ENCODE measurements at places on chromosomes 16 and 17. TPM values are rescaled to one million over a fixed set of nuclear protein-coding genes. Genes with fewer than 3 reads are reported as not detected.

RHBDL3 gene
- total RNA-seq, result 51.1 TPM

GRCh38 chr17:74361230-74362068 is at the start of gene BTBD17:
TSS of gene BTBD17 (minus strand) at chr17:74361868. CDS start at chr17:74361819, 49 bp downstream.
- peak; percentile 88 for DNase-seq

DPEP3 gene
- total RNA-seq, result not detected

- DNase-seq, result no peak
These were observed 13.9 kb upstream of the GINS3 start for GRCh38 chr16:58378401-58378800.

C16orf96 gene
- total RNA-seq, result not detected

DNA sequence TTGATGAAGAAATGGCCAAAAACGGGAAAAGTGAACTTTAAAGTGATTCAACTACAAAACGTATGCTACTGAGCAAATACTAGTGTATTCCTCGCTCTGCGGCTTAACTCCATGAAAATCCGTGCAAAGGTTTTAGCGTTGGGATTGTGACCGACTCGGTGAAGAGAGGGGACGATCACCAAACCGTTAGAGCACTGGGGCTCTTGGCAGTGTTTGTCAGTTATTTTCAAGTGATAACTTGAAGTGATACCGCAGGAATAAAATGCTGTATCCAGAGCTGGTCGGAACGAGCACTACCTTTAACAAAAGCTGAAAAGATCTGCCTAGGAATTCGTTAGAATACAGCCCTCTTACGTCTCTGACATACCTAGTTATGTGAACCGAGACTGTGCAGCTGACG is 773 bp upstream of the PPM1D start:
- DNase-seq, result no peak

DNA sequence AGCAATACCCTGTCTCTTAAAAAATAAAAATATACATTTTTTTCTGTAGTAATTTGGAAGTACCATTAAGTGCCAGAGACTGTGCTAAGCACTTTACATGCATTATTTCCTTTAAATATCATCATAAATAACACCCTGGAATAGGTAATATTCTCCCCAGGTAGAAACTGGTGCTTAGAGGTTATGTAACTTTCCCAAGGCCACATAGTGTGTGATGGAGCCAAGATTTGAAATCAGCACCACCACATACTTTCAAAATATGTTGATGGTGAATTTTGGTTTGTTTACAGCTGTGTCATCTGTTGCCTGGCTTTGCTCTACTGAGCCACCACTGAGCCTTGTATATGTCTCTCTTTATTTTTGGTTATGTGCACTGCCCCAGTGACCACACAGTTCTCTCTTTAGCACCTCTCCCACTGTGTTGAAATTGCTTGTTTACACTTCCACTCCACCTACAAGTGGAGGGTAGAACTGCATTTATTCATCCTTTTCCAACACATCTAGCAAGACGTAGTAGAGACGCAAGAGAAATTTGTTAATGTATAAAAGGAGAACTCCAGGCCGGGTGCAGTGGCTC is 19.0 kb upstream of the NBR1 start:
- DNase-seq, result no peak

- DNase-seq, result no peak
These were observed 19.9 kb downstream of the PLEKHG4 start for GRCh38 chr16:67299269-67299668.

- DNase-seq, result peak; percentile 60
These were observed 70.6 kb upstream of the BCO1 start for GRCh38 chr16:81167851-81168250.

GNG13 gene
- total RNA-seq, result not detected

DNA sequence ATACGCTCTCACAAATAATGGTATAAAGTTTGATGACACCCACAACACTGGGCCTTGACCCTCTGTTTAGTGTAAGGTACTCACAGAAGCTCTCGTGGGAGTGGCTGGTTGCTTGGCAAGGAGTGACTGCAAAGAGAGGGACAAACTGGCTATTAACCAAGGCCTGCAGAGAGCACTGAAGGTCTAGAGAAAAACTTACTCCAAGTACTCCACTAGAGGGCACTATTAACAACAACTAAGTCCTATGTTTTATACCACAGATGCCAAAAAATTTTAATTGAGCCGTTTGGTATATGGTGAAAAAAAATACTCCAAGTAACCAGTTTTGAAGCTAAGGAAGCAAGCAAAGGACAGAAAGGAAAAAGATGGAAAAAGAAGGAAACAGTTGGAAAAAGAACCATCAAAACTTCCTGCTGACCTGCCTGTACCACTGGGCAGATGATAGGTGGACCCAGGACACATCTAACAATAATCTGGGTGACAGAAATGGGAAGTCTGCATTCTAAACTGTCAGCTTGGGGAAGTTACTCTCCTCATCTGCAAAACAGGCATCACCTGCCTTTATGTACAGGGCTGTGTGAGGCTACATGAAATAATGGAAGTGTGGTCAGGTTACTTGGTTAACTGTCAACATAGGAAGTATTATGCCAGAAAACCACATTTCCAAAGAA is 23.2 kb downstream of the DYNC1LI2 start:
- DNase-seq, result no peak

FLCN gene
- 55.7 TPM for total RNA-seq

- DNase-seq, result peak; percentile 71
These were observed 13.8 kb downstream of the AANAT start for GRCh38 chr17:76481071-76481655.

GRCh38 chr17:4247971-4248388 is 15.8 kb downstream of the ANKFY1 start:
- DNase-seq, result no peak

- no peak for DNase-seq
These were observed 234.9 kb downstream of the IRF8 start for GRCh38 chr16:86133847-86134375.

DNA sequence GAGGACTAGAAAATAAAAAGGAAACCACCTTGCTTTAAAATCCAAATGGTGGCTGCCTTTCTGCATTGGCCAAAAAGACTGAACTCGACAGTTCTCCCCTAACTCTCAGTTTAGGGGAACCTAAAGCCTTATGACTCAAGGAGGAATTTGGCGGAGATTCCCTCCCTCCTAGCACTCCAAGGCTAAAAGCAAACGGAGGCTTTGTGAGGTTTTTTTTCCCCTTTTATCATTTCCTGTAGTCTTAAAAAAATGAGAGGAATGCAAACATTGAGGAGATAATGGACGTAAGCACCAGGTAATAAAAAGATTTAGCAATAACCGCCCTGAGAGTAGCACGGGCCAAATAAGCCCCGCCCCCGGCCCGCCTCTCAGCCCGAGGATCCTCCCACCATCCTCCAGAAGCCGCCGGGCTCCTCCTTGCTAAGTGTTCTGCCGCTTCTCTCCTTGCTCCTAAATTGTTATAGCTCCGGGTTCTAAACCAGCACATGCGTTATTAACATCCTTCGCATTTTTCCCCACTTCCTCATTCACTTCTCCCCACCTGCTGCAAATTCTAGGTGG is 5.8 kb upstream of the KIFC3 start:
- peak; percentile 91 for DNase-seq

- DNase-seq, result no peak
These were observed 24.9 kb upstream of the GRB2 start for GRCh38 chr17:75430159-75430974.

ZG16 gene
- not detected for total RNA-seq

SLC16A3 gene
- 20.7 TPM for total RNA-seq

TNFRSF12A gene
- 15.7 TPM for total RNA-seq

RHBDF1 gene
- 24.7 TPM for total RNA-seq

DNA sequence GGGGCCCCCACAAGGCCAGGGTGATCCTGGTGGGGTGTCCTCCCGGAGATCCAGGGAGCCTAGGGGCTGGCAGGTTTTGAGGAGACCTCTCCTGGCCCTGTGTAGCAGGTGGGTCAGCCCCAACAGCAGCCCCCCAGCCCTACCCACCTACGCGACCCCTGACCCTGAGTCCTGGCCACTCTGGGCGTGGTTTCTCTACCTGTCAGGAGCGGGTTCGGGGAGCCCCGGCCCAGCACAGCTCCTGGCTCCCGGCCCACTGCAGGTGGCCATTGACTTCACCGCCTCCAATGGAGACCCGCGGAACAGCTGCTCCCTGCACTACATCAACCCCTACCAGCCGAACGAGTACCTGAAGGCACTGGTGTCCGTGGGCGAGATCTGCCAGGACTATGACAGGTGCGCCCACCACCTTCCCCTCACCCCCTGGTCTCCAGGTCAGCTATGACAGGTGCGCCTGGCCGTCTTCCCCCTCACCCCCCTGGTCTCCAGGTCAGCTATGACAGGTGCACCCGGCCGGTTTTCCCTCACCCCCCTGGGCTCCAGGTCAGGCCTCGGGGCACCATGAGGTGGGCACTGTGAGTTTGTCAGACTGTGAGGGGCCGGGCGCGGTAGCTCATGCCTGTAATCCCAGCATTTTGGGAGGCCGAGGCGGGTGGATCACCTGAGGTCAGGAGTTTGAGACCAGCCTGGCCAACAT is 13.0 kb downstream of the CPNE7 start:
- DNase-seq, result no peak

SLC12A3 gene
- not detected for total RNA-seq

KRT39 gene
- total RNA-seq, result not detected

TTLL6 gene
- total RNA-seq, result not detected

DNA sequence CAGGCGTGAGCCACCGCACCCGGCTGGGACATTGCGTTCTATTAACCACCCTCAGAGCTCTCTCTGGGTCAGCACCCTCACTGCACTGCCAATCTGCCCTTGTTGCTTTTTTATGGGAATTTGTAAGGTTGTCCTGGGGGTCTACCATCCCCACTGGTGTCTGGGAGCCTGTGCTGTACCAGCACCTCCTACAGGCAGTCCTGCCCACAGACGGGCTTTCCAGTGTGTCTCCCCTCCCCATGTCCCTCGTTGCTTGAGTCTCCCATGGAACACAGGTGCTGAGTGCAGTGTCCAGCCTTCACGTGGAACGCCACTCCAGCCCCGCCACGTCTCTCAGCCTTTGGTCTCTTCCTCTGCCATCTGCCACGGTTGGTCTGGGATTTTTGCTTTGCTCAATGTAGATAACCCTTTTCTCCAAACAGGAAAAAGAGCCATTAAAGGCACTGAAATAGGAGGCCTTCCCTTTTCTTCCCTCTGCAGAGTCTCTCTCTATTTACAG is 68.0 kb upstream of the CBX4 start:
- DNase-seq, result no peak

MMP2 gene
- total RNA-seq, result 142 TPM

UTS2R gene
- 7.5 TPM for total RNA-seq

GRCh38 chr17:4605826-4606225 is 21.5 kb downstream of the SMTNL2 start:
- peak; percentile 86 for DNase-seq

KRTAP4-8 gene
- not detected for total RNA-seq

GRCh38 chr17:2598166-2598565 is 4.7 kb downstream of the PAFAH1B1 start:
- DNase-seq, result no peak

- no peak for DNase-seq
These were observed 338.7 kb downstream of the C16orf95 start for GRCh38 chr16:86978445-86979030.

CDRT15 gene
- total RNA-seq, result not detected

DNA sequence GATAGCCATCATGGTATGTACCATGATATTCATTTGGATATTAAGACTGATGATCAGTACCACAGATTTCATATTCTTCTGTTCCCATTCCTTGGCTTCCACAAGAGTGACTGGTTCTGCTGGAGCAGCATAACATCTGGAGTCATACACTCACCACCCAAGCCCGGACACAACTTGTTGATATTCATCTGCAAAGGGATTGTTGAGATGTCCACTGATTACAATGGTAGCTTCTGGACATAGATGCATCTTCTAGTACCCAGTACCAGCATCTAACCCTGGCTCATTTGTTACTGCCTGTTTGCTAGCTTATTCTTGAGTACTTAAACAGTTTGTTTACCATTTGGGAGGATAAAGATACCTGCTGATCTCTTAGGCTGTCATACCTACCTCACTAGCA is 235.7 kb upstream of the AXIN2 start:
- no peak for DNase-seq

DNA sequence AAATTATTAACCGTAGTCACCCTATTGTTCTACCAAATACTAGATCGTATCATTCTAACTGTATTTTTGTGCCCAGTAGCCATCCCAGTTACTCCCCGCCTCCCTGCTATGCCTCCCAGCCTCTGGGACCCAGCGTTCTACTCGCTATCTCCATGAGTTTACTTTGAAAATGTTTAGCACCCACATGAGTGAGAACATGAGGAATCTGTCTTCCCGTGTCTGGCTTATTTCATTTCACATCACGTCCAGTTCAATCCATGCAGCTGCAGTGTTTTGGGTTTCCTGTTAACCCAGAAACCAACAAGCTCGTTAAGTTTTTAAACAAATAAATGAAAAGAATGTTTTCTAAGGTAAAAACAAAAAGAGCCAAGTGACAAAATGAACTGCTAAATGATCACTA is 82.1 kb downstream of the VPS53 start:
- no peak for DNase-seq

TBC1D3B gene
- 4.3 TPM for total RNA-seq

CCL22 gene
- total RNA-seq, result not detected

USP31 gene
- 37.6 TPM for total RNA-seq

GRCh38 chr17:17560975-17561374 is 30.5 kb downstream of the PEMT start:
- DNase-seq, result no peak

DNA sequence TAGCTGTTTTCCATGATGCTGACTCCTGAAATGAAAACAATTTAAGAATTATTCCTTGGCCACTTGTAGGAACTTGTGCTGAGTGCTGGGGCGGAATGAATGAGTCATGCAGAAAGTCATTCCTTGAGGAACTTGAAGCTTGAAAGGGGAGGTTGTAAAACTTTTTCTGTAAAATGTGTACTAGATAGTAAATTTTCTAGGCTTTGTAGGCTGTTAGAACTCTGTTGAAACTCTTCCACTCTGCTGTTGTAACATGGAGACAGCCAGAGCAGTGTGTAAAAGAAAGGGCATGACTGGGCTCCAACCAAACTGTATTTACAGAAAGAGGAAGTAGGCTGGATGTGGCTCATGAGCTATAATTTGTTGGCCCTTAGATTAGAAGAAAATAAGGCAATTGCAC is 46.1 kb downstream of the ABCA8 start:
- DNase-seq, result peak; percentile 59

DNA sequence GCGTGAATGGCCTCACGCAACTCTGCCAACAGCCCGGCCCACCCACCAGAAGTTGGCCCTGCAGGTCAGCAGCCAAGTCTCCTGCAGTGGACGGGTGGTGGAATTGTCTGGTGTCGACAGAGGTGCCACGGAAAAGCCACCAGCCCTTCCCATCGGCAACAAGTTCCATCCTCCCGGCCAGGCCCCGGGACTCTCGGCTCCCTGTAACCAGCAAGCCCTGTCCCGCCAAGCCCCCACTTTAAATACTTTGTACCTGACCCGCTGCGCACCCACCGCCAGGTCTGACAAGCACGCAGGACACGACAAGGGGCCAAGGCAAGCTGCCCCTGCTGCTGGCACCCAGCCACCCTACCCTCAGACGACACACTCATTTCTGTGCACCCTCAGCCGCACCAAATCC is 100.8 kb downstream of the RBFOX3 start:
- DNase-seq, result no peak

GRCh38 chr16:77790009-77790372 is 1.6 kb downstream of the VAT1L start:
- no peak for DNase-seq

DNA sequence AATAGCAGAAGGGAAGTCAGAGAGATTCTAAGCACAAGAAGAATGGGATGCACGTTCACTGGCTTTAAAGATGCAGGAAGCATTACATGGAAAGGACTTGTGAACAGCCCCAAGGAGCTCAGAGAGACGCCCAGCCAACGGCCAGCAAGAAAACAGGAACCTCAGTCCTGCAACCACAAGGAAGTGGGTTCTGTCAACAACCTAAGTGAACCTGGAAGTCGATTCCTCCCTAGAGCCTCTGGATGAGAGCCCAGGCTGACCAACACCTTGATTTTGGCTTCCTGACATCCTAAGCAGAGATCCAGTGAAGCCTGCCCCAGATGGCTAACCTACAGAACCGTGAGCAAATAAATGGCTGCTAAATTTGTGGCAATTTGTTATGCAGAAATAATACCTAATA is 24.5 kb downstream of the GPR142 start:
- DNase-seq, result no peak

Measured in right cardiac atrium (tissue), 5 donors.